ENCODE measurements at places on chromosomes 2 and 18.

GRCh38 chr2:119536211-119536610 is 8.0 kb upstream of the CFAP221 start:
- DNase-seq, result no peak

DNA sequence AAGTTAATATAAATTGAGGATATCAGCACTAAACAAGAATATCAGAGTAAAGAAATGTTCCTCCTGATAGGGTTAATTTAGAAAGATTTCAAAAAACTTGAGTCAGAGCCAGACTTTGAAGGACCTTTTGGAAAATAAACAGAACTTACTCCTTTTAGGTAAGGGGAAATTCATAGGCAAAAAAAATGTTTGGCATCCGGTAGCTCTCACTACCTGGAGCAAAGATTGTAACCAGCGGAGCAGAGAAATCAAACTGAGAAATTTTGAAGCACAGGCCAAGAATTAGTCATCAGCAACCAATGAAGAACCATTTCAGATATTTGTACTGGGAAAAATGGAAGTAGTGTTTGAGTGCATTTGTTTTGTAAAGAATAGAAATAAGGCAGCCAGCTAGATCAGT is 113.0 kb downstream of the ICA1L start:
- DNase-seq, result no peak

- DNase-seq, result no peak
Observed at GRCh38 chr18:51151568-51152511, 45.6 kb downstream of the MEX3C start.

GRCh38 chr2:143261986-143262385 is 132.8 kb downstream of the ARHGAP15 start:
- no peak for DNase-seq

GRCh38 chr18:47929681-47930198 is 719 bp downstream of the SMAD2 start:
- DNase-seq, result no peak

DNA sequence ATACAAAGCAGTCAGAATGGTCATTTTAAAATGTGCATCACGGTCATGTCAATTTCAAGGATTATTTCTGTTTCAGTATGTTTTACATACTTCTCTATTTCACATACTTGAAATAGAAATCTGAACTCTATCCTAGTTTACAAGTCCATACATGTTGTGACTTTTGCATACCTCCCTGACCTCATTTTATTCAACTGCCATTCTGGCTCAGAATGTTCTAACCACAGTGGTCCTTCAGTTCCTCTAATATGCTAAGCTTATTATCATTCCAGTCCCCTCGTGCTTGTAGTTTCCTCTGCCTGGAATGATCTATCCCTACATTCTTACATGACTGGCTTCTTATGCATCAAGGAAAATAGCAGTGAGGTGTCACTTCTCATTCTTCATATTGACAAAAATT is 295.6 kb downstream of the KIAA1328 start:
- DNase-seq, result no peak

DNA sequence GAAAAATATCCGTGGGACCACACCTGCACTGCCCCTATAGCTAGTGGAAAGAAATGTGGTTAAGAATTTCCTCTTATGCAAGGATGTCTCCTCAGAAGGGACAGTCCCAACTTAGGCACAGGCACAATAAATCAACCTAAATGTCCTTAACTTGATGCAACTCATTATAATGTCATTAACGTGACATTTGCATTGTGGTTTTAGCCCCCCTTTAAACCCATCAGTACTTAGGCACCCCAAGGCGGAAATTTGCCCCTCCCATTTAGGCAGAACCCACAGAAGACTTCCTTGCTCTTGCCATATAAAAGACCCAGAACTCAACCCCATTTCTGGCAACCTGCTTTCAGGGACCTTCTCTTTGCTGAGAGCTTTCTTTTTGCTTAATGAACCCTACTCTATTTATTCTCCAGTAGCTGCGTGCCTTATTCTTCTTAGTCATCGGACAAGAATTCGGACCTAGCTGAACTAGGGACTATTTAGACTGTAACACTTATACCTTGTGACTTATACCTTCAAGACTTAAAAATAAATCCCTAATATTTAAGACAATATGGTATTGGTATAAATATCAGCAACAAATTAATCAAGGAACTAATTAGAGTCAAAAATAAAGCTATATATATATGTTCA is 1281.6 kb upstream of the TMEFF2 start:
- no peak for DNase-seq

DNA sequence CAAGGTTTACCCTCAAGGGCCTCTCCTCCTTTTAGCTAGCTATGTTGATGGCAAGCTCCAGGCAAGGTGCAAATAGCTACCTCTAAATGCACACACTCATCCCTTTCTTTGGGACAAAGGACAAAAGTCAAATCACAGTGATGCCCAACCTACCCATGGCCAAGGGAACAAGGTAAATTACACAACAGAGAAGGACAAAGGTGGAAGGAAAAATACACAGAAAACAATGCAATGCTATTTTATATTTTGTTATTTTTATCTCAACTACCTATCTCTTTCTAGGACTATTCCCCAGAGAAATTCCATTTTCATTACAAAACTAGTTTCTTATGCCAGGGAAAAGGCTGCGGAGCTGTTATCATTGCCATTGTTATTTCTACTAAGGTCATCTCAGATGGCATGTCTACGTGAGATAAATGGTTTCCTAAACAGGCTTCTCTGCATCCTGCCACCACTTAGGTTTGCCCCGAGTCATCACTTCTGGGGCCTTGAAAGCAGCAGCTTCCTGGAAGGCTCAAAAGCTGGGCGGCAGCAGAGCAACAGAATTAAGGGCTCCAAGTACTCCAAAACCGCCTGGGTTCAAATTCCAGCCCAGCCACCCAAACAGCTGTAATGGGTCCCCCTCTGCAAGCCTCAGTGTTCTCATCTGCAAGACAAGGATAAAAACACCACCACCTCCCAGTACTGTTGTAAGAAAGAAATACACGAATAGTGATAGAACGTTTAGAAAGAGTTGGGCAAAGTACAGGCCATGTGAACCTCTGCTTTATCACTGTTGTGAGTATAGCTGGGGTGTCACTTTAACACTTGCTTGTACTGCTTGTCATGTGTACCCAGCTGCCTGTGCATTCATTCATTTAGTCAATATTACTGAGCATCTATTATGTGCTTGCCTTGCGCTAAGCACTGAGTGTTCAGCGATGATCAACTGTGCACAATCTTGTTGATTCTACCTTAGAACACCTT is 20.9 kb downstream of the BCL2 start:
- DNase-seq, result no peak

GRCh38 chr2:218405746-218406208 is 6.1 kb downstream of the CTDSP1 start:
- no peak for DNase-seq

- peak; percentile 13 for DNase-seq
Observed at GRCh38 chr2:241224018-241224850, 35.8 kb downstream of the ANO7 start.

DNA sequence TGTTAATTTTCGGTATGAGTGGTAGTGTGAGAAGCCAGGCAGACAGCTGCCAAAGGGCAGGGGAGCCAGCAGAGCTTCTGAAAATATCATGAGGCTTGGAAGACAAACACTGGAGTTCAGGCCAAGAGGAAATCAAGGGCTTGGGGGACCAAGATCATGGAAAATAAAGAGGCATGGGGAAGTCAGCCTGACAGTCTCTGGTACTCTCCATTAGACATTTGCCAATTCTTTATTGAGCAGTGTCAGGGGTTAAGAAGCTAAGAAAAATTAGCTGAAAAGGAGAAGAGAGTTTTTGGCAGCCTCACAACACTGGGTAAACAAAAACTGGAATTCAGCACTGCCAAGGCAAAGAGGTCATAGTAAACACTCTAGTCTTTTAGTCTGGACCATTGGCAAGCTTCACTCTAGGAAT is 612.7 kb downstream of the EPHA4 start:
- DNase-seq, result no peak
